ENCODE measurements at places on chromosomes 4 and X.

DNA sequence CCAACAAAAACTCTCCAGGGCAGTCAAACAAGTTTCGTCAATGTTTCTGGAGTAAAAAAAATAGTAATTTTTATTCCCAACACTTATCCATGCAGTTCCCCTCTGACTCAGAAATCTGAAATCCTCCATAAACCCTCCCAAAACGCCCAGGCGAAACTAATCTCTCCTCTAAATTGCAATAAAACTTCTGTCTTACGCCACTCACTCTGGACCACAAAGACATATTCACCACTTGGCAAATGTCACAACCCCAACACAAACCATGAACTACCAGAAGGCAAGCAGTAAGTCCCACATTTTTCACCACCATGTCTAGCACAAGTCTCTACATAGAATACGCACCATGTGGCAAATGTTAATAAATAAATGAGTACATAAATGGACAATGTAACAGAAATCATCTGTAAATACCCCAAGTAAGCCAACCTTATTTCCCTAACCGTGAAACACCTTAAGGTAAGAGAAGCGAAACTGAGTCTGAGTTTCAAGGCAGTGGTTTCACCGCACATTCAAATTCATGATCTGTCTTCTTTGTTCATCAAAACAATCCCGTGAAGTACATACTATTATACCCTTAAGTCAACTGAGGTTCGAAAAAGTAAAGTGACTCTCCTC lies 1.6 kb downstream of the PAPSS1 start:
- DNase-seq: no peak

- no peak for DNase-seq
Observed at GRCh38 chrX:39293203-39293602, 491.9 kb downstream of the MID1IP1 start.

DNA sequence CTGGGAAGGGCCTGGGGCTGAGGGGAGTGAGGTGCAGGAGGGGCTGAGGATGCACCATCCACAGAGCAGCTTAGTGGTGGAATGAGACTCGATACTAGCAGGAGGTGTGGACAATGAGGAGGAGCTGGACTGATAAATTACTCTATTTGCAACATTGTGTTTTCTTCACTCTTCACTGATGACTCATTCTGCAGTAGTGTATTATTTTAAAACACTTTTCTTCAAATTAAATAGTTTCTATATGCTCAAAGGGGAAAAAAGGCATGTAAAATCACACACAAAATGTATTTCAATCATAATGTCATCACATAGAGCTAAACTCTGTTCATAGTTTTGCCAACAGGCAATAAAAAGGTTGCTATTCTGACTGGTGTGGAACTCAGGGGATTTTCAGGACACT lies 467.0 kb upstream of the CTSO start:
- DNase-seq: no peak

- no peak for DNase-seq
Observed at GRCh38 chr4:42078184-42078801, 74.2 kb downstream of the BEND4 start.

- DNase-seq: no peak
Observed at GRCh38 chr4:136400829-136401228, 1131.5 kb downstream of the PCDH18 start.

DNA sequence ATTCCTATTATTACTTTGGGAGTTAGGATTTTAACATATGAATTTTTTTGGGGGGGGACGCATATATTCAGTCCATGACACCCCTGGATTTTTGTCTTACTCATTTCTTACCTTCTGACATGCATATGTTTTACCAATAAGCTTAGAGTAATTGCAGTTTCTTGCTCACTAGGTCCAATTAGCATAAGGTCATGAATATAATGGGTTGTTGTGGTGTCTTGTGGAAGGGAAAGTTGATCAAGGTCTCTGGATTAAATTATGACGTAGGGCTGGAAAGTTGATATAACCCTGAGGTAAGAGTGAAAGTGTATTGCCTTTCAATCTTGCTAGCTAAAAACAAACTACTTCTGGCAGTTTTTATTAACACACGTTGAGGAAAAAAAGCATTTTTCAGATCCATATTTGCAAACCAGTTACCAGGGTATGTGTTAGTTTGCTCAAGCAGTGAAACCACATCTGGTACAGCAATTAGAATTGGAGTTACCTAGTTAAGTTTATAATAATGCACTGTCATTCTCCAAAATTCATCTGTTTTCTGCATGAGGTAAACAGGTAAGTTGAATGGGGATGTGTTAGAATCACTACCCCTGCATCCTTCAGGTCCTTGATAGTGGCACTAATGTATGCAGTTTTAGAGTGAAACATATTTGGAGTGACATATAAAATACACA lies 32.0 kb downstream of the STIM2 start:
- no peak for DNase-seq

All from stimulated activated naive CD4-positive, alpha-beta T cell (primary cell).